Thoracic aorta (tissue), 2 donors: ENCODE measurements at places on chromosomes 1 and 21.

DNA sequence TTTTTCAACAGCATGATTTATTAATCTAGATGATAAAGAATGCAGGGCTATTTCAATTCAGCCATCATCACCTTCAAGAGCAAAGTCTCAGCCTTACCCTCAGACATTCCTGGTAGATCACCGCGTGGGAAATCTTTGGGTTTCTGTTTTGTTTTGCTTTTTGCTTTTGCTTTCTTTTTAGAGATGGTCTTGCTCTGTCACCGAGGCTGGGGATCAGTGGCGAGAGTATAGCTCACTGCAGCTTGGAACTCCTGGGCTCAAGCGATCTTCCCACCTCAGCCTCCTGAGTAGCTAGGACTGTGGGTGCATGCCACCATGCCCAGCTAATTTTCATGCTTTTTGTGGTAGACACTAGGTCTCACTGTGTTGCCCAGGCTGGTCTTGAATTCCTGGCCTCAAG is 289.7 kb downstream of the AJAP1 start:
- no peak for DNase-seq

GRCh38 chr1:25677193-25677773 is 60.7 kb downstream of the MAN1C1 start:
- no peak for DNase-seq

GRCh38 chr1:228922722-228923376 is 187.6 kb downstream of the RHOU start:
- no peak for DNase-seq

DNA sequence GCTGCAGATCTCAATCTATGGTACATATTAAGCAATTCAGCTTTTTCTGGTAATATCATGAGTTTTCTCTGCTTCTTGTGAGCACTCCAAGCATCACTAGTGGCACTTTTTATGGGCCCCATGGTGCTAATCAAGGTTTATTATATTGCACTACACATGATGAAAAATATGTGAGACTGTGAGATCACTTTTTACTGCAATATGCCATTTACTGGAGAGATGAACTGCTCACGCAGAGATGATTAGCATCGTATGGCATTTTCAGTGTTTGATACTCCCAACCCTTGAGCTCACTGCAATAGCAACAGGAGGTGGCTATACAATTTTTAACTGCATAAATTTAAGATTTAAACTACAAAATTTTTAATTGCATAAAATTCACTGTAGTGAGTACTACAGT is 8.7 kb upstream of the KCNK1 start:
- DNase-seq = no peak

DNA sequence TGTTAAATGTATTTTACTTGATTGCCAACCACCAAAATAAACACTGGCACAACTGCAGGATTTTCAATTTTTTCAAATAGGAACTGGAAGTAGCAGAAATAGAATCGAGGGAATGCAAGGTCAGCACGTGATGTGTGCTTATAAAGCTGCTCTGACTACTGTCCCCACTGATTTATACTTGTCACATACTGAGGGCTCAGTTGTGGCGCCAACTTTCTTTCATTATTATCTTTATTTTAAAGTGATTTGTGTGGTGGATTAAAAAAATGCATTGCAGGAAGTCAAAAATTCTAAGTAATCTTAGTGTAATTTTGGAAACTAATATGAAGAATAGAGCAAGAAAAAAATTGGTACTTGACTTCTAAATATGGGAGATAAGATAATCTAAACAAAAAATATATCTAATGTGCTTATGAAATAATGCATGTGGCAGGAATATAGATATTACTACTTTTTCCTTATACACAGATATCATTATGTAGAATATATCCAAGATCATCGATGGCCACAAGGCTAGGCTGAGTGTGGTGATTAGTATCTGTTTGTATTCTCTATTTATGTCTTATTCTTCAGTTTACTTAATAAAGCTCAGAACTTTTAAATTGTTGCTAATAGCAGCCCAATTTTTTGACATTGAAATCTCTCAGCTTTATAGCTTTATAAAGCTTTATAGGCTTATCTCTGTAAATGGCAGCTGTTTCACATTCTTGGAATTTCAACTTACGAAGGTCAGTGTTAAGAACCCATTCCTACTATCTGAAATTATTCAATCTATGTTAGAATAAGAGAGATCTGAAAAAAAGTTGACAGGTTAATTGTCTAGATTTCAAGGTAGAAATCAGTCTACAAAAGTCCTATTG is 404.5 kb upstream of the ADAMTS5 start:
- no peak for DNase-seq

DNA sequence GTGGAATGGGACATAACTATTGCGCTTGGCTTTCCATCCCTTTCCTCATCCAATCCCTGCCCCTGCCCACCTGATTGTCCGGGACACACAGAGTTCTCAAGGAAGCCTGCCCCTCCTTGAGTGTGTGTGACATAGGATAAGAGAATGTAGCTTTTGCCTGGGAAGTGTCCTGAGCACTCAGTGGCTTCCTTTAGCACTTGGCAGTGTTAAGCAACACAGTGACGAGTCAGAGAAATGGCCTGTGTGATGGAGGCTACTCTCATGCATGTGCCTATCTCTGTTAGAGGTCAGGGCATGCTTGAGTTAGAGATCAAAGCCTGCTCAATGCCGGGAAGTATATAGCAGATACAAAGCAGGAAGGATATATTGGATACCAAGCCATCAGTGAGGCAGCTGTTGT is 289.5 kb downstream of the SIPA1L2 start:
- DNase-seq = no peak

GRCh38 chr1:244431166-244431565 is 20.5 kb downstream of the ADSS2 start:
- DNase-seq = no peak

- no peak for DNase-seq
Observed at GRCh38 chr1:241847540-241847795, 536 bp upstream of the EXO1 start.

GRCh38 chr1:11566042-11566850 is 87.3 kb downstream of the DISP3 start:
- no peak for DNase-seq

- DNase-seq = no peak
Observed at GRCh38 chr1:73517603-73518191, 680.3 kb downstream of the LRRIQ3 start.

DNA sequence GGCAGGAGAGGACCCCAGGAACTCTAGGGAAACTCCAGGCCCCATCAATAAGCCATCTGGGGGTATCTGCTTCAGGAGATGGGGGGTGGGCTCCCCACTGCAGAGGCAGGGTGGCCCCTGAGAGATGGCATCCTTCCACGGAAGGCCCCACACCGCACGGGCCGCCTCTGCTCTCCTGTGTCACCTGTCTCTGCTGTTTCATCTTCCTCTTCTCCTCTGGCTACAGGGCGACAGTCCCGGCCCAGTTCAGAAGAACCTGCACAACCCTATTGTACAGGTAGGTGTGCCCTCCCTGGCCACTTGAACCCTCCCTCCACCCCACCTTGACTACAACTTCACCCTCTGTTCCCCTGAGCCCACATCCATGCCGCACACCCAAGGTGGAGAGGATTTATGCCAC is 90.2 kb upstream of the TMEM51 start:
- DNase-seq = no peak

- no peak for DNase-seq
Observed at GRCh38 chr1:28417441-28417922, 47.9 kb downstream of the PHACTR4 start.

DNA sequence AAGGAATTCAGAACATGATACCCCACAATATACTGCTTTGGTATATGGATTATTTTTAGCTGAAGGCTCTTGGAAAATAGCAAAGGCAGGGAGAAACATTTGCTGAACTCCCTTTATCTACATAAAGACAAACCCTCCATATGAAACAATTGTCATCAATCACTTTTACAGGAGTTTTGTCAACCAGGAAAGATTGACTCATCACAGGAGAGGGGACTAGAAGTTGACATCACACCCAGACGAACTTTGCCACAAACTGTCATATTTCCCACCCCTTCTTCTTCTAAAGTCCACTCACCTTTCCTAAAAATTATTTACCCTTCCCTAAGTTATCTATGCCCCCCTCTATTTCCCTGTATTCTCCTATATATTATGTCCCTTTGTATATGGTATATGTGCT is 47.9 kb downstream of the RBM11 start:
- DNase-seq = no peak
